Midbrain (tissue), 1 donor: ENCODE measurements at places on chromosomes 2 and 18.
A peak's percentile ranks its signal among the peaks of the same experiment; 100 is the strongest.

DNA sequence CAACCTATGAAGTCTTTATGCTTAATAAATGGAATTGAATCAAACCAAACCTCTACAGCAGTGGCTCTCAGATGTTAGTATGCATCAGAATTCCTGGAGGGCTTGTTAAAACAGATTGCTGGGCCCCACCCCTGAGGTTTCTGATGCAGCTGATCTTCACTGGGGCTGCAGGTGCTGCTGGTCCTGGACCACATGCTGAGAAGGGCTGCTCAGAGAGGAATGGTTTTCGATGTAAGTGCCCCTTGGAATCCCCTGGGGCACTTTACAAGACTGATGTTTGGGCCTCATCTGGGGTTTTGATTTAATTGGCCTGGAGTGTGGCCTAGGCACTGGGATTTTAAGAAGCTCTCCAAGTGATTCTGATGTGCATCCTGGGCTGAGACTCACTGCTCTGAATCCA, 403.8 kb upstream of the HS6ST1 start:
- DNase-seq: no peak

DNA sequence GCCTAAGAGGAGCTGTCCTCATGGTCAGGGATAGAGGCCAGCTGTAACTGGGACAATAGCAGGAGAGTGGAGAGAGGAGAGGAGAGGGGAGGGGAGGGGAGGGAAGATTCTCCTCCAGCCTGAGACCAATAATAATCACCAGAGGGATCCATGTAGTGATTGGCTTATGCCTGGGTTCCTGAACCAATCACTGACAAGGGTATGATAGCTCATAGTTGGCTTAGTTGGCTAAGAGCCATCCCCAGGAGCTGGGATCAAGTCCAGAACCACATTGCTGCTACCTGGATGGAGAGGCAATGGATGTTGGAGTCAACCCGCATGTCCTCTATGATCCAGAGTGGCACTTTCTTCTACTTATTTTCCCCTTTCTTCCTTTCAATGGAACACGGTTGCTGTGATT, 7.7 kb upstream of the ST8SIA5 start:
- DNase-seq: no peak

DNA sequence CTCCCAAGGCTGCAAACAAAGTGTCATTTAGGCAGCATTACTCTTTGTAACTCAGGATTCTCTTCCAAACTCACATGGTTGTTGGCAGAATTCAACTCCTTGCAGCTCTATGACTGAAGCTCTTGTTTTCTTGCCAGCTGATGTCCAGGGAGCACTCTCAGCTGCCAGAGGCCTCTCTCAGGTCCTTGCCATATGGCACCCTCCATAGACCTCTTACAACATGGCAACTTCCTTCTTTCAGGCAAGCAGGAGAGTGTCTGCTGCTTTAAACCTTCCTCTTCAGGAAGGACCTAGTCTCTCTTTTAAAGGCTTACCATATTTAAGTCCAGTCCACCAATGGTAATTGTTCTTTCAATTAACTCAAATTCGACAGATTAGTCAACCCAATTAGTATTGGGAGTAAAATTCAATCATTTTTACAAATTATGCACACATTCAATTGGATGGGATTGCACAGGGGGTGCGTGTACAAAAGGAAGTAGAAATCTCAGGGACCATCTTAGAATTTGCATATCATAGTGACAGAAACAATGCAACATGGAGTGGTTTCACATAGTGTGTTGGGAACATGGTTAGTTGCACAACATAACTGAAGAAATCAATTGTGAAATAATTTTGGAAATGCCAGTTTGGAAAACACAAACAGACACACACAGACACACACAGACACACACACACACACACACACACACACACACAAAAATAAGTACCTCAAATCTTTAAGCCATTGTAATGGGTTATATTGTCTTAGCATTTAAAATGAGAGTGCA, 893.5 kb upstream of the ZEB2 start:
- no peak for DNase-seq

DNA sequence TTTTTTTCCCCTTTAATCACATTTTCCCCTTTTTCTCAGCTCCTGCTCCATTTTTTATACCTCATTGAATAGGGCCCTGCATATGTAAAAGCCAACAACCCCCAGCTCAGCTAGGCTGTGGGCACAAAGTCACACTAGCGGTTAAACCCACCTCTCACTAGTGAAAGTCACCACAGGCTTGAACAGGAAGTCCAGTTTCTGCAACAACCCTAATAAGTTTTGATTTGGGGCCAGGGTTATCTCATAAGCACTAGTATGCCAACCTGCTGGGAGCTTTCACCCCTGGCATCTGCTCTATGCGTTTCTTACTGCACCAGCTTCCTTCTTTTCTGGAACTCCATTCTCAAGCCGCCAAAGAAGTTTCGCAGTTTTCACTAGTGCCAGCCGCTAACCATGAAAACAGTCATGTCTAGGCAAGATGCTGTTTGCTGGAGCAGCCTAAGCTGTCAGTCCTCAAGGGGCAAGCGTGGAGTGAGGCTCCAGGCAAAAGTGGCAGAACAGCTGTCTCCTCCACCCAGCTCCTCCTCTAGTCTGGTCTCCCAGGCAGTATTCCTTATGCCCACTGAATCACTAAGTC, 197.0 kb upstream of the MEIS1 start:
- DNase-seq: no peak

GRCh38 chr18:43780782-43781340, 503.6 kb upstream of the SYT4 start:
- no peak for DNase-seq

DNA sequence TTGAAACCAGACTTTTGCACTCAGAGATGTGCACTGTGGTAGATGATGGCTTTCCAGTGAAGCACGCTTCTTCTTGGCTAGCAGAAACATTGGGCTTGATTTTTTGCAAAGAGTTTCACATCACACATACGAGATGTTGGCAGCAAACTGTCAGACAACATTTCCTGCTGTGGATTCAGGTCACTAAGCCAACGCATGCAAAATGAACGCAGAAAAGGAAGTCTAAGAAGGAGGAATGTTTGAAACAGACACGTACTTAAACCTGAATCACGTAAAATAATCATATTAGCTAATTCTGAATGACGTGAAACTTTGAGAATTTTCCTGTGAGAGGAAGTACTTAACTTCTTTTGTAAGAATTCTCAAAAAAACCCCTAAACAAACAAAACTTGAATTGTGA, 88.1 kb downstream of the EPB41L3 start:
- DNase-seq: no peak

DNA sequence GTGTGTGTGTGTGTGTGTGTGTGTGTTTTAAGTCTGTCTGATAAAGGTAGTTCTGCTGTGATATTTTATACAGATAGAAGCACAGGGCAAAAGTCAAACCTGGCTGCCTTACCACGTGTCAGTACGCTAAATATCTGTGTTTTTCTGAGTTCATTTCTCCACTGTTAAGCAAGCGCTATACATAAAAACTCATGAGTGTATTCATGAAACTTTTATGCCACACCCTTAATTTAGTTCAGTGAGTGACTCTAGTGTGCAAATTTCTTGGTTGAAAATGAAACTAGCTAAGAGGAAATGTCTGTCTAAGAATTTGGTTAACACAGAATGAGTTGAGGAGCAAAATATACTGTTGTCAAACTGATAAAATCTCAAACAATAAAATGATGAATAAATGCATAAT, 11.2 kb downstream of the CASP10 start:
- no peak for DNase-seq

- DNase-seq: no peak
These were observed 232.9 kb downstream of the CDH7 start for GRCh38 chr18:65983750-65984149.

DNA sequence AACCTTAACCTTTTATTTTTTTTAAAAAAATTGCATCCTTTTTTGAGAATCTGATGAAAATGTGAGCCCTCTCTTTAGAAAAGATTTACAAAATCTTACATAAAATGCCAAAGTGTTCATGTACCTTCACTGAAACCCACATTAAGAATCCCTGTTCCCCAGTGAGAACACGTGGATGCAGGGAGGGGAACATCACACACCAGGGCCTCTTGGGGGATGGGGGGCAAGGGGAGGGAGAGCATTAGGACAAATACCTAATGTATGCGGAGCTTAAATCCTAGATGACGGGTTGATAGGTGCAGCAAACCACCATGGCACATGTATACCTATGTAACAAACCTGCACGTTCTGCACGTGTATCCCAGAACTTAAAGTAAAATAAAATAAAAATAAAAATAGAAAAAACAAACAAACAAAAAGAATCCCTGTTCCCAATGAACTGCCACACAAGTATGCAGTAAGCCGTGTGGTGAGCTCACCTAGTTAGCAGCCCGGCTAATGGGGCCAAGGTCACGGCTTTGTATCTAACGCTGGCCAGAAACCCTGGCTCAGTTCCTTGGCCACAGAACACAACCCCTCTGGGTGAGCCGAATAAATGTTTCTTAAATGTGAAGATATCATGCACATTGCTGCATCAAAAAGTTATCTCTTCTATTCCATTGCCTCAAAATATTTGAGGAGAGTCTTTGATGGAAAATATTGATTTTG, 41.4 kb downstream of the CHST9 start:
- DNase-seq: no peak

GRCh38 chr2:109138449-109138848, 9.4 kb downstream of the SH3RF3 start:
- no peak for DNase-seq

DNA sequence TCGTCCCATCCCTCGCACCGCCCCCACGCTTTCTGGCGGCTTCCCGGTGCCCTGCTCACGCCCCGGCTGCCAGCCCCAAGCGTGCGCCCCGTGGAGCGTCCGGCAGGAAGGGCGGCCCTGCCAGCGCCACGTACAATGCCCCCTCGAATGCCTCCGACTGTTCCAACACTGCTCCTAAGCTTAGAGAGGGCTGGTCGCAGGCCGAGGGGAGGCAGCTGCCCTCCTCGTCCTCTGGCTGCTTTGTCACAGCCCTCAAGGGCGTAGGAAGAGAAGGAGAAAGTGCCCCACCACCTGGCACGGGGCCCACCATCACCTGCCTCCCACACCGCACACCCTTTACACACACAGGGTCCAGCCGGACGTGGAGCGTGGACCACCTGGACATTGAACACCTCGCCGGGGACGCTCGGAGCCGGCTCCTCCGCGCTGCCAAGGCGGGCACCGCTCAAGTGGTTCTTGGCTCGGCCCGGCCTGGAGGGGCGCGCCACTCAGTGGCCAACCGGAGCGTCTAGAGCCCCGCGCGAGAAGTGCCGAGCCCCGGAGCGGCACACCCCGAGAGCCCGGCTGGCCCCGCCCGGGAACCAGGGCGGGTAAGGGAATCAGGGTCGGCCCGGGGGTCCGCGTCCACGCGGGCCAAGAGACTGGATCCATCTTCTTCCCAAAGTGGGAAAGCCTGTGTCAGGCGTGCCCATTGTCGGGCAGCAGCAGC, 830 bp downstream of the DNER start:
- peak; percentile 77 for DNase-seq

- DNase-seq: no peak
These were observed 41.1 kb downstream of the MRPS9 start for GRCh38 chr2:105078906-105079495.

DNA sequence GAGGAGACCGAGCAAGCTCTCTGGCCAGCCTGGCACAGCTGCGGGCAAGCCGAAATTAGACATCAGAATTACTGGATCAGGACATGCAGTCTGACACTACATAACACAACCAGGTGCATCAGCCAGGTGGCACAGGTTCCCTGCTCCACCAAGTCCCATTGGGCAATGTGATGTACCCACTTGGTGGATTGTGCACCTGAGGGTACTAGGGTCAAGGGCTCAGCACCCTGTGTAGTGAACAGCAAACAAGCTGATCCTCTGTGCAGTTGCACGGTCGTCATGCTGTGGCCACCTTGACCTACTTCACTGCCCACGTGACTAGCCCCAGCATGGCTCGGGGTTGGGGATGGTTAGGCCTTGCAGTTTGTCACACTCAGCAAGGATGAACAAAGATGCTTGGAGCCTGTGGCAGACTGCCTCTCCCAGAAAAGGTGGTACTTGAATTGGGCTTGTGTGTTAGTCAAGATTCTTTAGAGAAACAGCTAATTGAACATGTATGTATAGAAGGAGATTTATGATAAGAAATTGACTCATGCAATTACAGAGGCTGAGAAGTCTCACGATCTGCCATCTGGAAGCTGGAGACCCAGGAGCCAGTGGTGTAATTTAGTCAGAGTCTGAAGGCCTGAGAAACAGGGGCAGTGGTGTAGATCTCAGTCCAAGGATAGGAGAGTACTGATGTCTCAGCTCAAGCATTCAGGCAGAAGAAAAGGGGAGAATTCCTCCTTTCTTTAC, 71.4 kb upstream of the TMEM87B start:
- no peak for DNase-seq

DNA sequence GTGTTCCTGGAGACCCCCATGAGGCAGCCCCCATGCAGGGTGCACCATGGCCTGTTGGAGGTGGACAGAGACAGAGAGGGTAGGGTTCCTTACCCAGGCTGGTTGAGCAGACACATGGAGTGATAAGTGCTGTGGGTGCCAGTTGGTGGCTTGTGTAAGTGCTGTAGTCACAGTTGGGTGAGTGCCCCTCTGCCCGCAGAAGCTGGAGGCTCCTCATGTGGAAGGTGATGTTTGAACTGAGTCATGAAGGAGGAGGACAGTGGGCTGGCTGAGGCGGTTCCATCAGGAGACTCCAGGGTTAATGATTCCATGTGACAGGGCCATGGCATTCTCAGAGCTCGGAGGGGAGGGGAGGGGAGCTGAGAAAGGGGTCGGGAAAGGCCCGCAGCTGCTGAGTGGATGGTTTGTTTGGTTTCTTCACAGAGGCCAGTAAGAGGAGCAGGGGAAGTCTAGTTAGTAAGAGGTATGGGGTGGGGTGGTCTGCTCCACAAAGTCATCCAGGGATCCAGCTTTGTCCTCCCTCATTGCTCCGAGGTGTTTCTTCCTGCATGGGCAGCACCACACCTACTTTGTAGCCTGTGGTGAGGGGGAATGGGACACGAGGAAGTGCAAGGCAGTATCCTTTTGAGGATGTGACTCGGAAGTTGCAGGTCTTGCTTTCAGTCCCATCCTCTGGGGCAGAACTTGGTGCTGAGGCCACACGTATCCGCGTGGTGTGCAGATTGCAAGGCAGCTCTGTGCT, 13.6 kb downstream of the IMPA2 start:
- DNase-seq: no peak

GRCh38 chr2:218880102-218880858, at the start of gene WNT10A:
Gene WNT10A (plus strand): TSS chr2:218880852. CDS start chr2:218880996, 144 bp downstream.
- DNase-seq: no peak

DNA sequence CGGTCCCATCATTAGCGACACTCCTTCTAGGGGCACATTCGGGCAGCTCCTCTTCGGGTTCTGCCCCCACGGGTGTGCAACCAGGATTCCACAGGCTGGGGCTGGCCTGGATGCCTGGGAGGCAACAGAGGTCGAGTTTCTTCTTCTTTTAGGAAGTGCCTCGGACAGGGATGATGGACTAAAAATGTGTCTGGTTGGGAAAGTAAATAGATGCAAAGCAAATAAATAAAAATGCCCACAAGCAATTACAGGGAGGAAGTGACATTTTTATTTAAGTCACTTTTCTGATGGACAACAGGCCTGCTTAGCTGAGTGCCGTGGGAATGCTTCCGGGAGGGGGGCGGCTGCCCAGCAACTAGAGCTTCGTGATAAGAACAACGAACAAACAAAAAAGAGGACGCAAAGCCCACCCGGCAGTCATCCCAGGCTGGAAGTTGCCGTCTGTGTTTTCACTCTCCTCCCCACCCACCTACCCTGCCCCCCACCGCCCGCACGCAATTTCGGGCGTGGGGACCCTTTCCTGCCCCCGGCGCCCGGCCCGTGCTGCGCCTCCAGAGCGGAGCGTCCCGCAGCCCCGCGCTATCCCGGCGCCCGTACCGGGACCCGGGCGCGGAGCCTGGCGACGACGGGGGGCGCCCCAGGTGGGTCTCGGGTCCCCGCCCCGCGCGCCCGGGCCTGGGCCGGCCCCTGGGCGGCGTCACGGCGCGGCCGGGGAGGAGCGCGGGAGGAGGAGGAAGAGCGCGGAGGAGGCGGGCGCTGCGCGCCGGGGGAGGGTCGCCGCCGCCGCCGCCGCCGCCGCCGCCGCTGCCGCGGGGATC, 412 bp upstream of the NCK2 start:
- peak; percentile 52 for DNase-seq
